ENCODE measurements at places on chromosomes 5 and 9.

GRCh38 chr9:78210841-78211301 is 25.0 kb upstream of the CEP78 start:
- no peak for DNase-seq

- no peak for DNase-seq
Measured at GRCh38 chr5:60943624-60944023, 1.2 kb downstream of the ERCC8 start.

- DNase-seq = no peak
Measured at GRCh38 chr5:169706071-169706470, 69.0 kb downstream of the DOCK2 start.

DNA sequence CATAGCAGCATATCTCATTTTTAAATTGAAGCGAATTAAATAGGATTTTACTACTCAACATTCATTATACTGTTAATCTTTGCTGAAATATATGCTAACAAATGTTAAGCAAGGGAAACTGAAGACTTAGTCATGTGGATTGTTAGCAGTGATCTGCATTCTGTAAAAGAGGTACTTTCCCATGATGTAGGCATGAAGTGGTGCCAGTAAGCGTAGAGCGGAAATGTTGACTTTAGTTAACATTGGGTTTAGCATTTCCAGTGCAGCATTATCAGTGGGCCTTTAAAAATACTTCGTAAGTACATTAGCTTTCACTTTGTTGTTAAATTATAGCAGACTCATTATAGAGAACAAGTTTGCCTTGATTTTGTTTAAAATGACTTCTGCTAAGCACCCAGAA is 130.3 kb downstream of the CDC42SE2 start:
- DNase-seq = no peak

- DNase-seq = no peak
Measured at GRCh38 chr5:78776637-78777036, 128.1 kb upstream of the LHFPL2 start.

DNA sequence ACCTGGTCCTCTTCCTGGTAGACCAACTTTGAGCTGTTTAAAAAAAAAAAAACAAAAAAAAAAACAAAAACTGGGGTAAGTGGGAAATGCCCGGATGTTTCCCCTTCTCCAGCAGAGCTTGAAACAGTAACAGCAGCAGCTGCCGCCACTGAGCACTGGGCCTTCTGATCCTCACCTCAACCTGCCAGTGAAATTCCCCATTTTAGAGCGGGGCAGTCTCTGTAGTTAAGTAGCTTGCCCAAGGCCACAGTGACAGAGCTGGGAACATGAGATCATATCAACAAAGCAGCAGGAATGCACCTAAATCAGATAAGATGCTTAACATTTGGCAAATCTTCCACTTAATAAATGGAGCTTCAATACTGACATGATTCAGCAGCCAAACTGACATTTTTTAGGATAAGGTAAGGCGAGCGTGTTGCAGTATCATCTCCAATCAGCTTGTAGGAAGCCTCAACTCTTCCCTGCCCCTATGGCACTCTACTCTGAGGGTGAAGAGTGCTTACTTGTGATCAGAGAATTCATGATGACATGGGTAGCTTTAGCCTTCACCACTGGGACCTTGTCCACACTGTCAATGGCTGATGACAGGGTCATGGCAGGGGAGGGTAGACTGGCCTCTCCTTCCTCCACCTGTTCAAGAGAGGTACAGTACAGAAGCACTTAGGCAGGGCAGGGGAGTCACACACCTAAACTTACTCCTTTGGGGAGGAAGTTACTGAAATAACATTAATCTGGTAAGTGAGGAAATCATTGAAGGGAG is 9.3 kb downstream of the KIAA1191 start:
- DNase-seq = peak; percentile 19

DNA sequence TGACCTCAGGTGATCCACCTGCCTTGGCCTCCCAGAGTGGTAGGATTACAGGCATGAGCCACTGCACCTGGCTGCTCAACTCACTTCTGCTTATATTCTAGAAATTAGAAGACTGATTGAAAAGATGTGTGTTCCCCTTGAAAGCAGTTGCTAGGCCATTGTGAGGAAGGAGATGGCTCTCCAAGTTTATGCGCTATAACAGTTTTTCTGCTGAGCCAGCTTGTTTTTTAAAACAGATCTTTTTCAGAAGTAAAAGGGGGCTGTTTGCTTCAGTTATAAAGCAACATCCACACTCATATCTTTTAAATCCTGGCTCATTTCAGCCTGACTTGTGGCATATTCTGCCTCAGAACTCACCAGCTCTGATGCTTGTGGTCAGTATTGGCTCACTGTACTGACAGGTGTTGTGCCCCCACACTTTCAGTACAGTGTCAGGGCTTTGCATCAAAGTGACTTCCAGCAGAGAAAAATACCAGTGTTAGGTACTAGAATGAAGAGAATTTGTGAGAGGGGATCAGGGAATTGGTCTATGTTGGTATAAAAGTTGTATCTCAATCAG is 49.4 kb downstream of the NUP214 start:
- no peak for DNase-seq

DNA sequence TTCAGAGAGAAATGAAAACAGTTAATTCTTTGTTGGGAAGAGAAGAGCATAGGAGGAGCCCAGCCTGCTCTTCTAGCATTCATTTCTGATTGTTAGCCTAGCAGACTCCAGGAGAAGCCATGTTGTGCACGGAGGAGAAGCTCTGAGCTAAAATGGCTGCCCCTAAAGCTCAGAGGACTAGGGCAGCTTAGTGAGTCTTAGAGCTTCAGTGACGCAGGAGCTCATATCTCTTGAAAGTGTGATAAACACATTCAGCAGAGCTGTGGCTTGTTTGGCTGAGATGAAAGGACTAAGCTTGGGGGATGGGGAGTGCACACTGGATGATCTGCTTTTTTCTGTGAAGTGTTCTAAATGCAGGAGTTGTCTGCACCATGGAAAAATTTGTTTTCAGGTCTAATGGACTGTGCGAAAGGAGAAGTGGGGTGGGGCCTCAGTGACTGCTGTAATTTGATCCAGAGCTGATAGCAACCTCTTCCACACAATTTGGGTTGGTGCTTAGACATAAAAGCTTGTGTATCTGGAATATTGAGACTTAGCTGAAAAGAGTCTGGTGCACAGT is 58.5 kb downstream of the ZNF462 start:
- DNase-seq = peak; percentile 11

- DNase-seq = peak; percentile 4
Measured at GRCh38 chr9:19533373-19533772, 124.6 kb downstream of the ACER2 start.

DNA sequence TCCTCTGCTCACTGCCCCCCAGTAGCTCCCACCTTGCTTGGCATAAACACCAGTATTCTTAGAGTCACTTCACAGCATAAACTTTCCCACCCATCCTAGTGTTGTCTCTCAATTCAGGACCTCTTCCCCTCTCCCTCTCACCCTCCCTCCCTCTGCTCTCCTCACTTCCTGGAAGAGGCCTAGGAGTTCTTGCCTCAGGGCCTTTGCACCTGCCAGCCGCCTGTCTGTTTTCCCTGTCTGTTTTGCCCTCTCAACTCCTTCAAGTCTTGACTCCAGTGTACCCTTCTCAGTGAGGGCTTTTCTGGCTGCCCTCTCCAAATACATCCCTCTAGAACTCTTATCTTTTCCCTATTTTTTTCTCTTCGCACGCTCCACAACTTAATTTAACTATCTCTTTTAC is 86.2 kb downstream of the ENTREP1 start:
- DNase-seq = no peak

DNA sequence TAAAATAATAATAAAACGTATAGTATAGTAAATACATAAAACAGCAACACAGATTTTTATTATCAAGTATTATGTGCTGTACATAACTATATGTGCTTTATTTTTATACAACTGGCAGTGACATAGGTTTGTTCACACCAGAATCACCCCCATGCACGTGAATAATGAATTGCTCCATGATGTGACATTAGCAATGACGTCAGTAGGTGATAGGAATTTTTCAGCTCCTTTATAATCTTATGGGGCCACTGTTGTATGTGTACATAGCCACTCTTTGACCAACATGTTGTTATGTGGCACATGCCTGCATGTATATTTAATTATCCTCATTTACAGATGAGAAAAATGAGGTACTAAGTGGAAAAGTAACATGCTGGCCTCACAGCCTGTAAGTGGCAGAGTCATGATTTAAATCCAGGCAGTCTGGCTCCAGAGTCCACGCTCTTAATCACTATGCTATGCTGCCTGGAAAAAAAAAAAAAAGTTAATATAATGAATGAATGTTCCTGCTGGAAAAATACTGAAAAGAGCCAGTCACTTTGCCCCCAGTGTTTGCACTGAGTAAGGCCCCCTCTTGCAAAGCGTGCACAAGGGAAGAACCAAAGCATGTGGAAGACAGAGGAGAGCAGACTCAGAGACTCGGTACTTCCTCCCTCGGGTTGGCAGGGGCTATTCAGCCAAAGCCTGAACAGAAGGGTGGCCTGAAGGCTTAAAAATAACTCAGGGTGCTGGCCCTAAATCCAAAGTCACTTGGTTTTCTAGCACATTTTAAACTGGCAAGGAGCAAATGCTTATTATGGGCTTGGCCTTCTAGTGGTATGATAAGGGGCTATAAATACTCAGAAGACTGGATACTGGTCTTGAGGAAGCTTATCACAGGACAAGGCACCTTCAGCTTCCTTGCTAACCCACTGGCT is 206.8 kb downstream of the GLIS3 start:
- DNase-seq = no peak

DNA sequence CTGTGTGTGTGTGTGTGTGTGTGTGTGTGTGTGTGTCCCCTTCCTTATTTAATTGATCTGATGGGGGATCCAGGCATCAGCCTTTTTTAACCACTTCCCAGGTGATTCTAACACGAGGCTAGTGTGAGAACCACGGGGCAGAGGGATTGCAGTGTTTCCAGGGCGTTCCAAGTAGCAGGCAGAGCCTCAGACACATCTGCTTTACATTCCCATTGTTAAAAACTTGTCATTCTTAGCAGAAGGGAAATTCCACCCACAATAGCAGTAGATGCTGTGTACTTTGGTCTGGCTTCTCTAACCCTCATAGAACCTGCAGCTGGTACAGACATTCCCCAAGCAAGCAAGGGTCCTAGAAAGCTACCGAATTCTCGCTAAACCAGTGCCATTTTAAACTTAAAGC is 81.9 kb upstream of the SLC30A5 start:
- no peak for DNase-seq

DNA sequence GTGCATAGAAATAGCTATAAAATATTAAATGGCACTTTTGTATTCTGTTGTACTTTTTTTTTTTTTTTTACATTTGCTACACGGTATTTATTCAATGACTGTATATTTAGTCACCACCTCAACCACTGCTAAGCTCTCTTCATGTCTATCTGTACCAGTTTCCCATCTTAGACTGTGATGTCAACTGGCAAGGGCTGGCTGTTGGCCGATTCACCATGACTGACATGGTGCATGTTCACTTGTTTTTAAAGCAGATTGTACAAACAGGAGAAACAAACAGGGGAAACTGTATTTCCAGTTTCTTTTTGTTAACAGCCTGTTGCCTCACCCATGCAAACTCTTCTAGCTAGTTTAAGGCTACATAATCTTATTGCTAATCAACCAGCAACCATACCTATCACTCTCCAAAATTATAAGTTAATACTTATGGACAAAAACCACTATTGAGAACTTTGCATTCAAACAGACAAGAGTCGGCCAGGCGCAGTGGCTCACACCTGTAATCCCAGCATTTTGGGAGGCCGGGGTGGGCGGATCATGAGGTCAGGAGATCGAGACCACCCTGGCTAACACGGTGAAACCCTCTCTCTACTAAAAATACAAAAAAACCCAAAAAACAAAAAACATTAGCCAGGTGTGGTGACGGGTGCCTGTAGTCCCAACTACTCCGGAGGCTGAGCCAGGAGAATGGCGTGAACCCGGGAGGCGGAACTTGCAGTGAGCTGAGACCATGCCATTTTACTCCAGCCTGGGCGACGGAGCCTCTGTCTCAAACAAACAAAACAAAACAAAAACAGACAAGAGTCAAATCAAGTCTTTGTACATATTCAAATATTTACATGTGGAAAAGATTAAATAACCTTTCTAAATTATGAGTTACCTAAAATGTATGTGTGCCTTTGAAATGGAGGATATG is 13.2 kb downstream of the ZFAND5 start:
- DNase-seq = peak; percentile 74

- no peak for DNase-seq
Measured at GRCh38 chr5:103006921-103007320, 113.0 kb downstream of the GIN1 start.

- no peak for DNase-seq
Measured at GRCh38 chr5:180103487-180104167, 32.1 kb upstream of the RNF130 start.

GRCh38 chr9:95645992-95646391 is 129.2 kb upstream of the PTCH1 start:
- no peak for DNase-seq

DNA sequence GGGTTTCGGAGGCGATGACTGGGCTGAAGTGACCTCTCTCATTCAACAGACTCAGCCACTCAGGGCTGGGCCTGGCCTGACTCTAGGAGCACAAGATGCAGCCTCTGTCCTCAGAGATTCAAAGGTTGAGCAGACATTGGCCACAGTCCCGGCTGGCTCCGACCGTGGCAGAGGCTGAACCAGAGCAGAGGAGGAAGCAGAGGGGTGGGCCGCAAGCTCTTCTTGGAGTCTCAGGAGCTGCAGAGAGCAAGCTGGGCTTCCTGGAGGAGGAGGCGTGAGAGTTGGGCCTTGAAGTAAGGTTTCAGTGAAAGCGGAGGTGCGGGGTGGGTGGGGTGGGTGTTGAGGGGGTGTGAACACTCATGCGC is 37.6 kb downstream of the ALG2 start:
- DNase-seq = no peak
